ENCODE measurements at places on chromosomes 11 and 22.

DNA sequence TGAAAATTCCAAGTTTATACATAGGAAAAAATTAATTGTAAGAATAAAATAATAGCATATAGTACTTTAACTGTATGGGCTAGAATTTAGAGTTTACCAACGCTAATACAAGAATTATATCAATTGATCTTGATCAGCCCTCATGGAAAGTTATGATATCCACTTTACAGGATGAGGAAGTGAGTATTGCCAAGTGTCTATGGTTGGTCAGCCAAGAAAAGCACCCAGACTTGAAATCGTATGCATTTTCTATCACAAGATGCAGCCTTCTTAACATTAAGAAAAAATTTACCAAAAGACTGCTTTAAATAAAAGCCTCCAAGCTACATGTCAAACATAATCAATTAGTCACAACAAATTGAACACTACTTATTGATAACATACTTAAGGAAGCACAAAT, 53.0 kb downstream of the DDI1 start:
- DNase-seq, result no peak

DNA sequence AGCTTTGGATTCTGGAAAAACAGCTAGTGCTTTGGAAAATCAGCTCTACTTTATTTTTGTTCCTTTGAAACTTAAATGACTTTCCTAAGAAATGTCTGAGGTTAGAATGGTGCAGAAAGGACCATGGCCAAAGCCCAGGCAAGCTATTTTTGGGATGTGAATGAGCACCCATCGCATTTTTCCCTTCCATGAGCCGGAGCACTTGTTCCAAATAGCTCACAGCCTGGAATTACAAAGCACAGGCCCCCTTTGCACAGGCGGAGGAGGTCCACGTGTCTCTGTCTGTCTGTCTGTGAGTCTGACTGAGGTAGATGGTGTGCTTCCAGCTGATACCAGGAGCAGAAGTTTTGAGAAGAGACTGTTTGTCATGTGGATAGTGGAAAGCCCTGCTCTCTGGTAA, 50.7 kb downstream of the MICAL2 start:
- no peak for DNase-seq

- no peak for DNase-seq
These were observed 83.5 kb upstream of the EIF3D start for GRCh38 chr22:36612458-36612857.

- no peak for DNase-seq
These were observed 760.2 kb downstream of the DLG2 start for GRCh38 chr11:84866922-84867321.

DNA sequence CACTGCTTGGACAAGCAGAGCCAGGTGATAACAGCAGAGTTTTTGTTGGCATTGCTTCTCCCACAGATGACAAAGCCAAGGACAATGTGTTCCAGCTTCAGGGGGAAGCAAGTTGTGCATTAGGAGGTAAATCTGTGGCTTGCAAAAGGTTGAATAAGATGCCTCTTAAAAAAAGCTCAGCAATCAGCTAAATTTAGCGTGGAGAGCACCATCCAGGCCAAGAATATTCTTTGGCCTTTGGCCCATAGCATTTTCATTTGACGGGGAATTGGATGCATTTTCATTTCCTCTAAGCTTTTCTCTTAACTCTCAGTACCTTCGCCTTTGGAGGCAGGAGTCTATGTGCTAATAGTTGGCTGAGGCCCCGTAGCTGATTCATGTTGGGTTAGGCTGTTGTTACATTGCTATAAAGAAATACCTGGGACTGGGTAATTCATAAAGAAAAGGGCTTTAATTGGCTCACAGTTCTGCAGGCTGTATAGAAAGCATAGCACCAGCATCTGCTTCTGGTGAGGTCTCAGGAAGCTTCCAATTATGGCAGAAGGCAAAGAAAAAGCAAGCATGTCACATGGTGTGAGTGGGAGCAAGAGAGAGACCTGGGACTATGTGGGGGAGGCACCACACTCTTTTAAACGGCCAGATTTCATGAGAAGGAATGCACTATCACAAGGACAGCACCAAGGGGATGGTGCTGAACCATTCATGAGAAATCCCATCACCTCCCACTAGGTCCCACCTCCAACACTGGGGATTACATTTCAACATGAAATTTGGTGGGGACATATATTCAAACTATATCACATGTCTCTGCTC, 350.1 kb upstream of the C11orf87 start:
- DNase-seq, result no peak

DNA sequence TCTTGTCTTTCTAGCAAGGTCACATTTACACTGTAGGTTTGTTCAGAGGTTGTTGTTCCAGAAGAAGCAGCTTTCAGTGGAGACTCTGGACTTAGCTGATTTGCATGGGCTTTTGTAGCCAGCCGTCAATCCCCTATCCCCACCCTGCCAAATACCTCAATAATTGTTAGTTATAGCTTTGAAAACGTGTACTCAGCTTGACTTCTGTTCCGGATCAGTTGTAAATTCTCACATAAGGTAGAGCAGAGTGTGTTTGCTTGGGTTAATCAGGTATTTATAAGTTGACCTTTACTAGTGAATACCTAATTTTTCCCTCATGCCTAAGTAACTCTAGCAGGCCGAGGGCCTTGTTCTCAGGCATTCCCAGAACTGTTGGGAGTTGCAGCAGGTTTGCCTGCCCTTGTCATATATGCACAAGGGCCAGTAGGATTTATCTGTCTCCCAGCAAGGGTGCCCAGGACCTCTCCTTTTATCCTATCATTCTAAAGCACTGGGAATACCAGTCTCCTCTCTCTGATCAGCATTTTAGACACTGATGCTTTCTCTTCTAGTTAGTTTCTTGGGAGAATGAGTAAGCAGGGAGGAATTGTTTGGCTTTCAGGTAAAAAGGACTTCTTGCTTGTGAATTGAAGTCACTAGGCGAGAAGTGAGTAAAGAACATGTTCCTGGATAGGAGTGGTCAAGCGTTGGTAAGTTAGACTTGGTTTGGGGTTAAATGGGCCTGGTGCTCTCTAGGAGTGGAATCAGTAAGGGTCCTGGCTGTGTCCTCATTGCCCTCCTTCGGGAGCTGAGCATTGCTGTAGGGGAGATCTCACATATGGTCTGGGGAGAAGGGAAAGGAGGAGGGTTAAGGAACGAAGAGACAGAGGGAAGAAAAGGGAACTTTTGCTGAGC, 22.1 kb downstream of the STIM1 start:
- DNase-seq, result no peak

DNA sequence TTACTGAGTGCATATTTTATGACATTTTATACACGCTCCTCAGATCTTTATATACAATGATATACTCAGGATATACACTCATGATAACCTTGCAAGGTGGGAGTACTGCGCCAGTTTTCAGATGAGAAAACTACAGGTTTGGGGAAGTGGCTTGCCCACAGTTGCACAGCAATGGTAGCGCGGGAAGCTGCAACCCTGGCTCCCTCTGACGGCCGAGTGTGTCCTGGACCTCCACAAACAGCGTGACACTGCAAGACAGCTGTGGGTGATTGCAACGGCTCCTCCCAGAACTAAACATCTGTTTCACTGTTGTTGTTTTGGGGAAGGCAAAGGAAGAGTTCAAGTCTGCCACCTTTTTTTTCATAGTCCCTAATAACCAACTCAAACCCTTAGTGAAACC, 47.0 kb downstream of the PACSIN2 start:
- DNase-seq, result no peak

DNA sequence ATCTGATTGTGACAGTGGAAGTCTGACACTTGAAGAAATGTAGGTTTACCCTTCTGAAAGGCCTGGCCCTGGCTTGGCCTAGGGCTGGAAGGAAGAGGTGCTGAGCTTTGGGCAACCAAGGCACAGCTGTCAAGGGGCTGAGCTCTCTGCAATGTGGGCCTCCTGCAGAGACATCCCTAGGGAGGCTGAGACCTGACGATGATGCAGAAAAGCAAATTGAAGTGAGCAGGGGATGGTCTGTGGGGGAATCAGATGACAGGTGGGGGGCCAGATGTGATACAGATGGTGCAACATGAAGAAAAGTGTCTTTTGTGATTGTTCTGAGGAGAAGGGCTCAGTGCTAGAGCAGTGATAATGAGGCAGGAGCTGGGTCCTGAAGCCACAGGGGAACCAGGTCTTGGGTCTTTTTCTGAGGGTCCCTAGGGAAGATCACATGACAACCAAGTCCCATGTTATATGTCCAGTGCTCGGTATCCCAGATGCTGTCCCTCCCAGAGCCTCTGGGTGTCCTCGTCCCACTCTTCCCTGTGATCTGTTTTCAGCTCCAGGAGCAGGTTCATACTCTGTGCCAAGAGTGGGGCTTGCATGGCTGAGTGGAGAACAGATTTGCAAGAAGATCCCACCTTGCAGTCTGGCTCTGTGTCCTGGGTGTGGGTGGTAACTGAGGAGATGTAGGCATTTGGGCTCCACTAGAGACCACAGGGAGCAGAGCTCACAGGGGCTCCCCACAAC, 79.9 kb upstream of the VPREB1 start:
- no peak for DNase-seq

DNA sequence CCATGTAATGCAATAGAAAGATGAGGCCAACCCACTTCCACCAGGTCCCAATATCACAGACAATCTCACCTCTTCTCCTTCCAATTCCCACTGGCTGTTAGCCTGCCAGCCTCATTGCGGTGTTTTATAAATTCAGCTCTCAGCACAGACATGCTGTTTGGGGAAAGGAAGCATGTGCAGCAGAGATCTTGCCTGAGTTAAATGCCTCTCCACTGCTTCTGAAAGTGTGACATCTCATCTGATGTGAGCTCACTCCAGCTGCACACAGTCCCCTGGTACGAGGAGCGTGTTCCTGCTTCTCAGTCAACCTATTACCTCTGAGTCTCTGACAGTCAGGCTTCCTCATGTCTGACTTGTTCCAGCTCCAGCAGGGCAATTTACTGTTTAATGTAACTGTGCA, 122.7 kb upstream of the GUCY1A2 start:
- no peak for DNase-seq

- no peak for DNase-seq
These were observed 901.4 kb upstream of the API5 start for GRCh38 chr11:42410251-42410955.

GRCh38 chr11:61630089-61630488, 49.2 kb upstream of the SYT7 start:
- no peak for DNase-seq

GRCh38 chr11:13972043-13972910, 9.8 kb downstream of the SPON1 start:
- DNase-seq, result no peak

- DNase-seq, result no peak
These were observed 354.0 kb upstream of the CCDC90B start for GRCh38 chr11:83639995-83640758.

DNA sequence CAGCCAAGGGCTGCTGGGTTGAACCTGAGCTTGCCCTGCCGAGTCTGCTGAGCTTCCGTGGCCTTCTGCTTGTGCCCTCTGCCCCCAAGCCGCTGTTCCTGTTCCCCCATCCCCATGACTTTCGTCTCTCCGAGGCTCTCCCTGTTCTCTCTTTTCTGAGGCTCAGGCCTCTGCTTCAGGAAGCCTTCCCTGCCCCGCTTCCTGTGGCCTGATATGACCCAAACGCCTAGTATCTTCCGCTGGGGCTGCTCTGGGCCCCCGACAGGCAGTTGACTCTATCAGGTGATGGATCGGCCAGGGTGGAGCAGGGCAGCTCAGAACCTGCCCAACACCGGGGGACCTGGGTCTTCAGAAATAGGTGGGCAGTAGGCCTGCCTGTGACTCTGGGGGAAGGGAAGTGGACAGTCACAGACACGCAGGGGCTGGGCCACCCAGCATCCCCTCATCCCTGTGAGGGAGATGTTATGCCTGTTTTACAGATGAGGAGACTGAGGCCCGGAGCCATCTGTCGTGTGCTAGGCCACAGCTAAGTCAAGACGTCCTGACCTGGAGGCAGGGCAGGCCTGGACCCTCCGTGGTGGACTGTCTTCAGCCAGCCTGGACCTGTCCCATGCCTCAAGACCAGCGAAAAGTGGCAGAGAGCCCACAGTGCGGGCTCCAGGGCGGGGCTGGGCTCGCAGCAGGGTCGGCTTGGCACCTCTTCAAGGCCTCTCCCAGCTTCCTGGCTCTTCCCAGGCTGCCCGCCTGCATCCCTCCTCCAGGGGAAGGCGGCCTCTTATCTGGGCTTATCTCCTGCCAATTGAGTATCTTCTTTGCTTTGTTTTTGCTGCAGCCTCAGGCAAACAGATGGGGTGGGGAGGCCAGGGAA, 16.2 kb downstream of the BAD start:
- no peak for DNase-seq

- no peak for DNase-seq
These were observed 91.3 kb upstream of the TP53AIP1 start for GRCh38 chr11:129034001-129034400.

GRCh38 chr11:66936311-66936711, 21.9 kb downstream of the PC start:
- no peak for DNase-seq

DNA sequence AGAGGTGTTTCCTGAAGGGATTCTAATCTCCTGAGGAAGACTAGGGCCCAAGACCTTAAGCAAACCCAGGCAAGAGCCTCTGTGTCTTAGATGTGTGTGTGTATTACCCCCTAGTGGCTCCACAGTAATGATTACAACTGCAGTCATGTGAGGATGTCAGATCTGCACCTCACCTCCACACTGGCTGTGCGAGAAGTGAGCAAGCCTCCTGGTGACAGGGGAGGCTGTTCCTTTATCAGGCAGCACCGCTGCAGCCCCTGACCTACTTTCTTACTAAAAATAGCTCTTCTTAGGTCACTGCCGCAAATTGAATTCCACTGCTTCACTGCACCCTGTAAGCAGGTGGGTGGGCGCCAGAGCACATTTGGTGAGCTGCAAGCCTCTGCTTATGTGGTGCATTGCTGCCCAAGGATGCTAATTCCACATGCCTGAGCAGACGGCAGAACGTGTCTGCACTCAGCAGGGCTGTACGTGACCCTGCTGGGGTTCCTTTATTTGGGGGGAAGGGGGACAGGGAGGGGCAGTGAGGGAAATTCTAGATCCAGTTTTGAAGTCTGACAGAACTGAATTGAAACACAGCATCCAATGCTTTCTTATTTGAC, 112.4 kb downstream of the KCNC1 start:
- no peak for DNase-seq

GRCh38 chr11:133678191-133678590, 145.9 kb upstream of the OPCML start:
- DNase-seq, result no peak

Measured in T-helper 17 cell (primary cell).